NCI-H187 (cell line): ENCODE measurements at places on chromosomes 4 and X.

- no peak for DNase-seq
Measured at GRCh38 chrX:124940531-124940930, 379.1 kb upstream of the TEX13C start.

- no peak for DNase-seq
Measured at GRCh38 chr4:100422894-100423293, 94.9 kb downstream of the EMCN start.

- DNase-seq = no peak
Measured at GRCh38 chr4:69071286-69071685, 25.0 kb upstream of the UGT2B7 start.

DNA sequence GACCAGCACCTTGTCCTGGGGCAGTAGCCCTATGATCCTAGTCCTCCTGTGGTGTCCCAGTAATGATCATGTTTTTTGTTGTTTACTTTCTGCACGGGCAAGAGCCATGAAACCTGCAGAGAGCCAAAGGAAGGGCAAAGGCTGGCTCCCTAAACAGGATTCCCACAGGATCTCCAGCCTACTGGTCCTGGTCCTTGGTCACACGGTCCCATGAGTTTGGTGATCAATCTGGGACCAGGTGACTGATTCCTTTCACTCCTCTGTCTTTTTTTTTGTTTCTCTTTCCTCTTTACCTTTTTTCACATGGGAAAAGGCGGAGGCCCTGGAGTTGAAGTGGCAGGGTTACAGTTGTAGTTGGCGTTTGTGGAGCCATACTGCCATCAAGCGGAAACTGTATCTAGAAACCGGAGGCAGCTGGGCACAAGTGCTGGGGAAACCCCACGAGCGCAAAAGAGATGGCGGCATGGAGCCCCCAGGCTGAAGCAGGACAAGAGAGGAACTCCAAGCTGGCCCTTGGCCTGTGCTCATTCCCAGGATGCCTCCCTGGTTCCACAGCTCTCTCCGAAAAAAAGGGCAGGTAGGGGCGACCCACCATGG, 34.6 kb downstream of the NBDY start:
- no peak for DNase-seq

DNA sequence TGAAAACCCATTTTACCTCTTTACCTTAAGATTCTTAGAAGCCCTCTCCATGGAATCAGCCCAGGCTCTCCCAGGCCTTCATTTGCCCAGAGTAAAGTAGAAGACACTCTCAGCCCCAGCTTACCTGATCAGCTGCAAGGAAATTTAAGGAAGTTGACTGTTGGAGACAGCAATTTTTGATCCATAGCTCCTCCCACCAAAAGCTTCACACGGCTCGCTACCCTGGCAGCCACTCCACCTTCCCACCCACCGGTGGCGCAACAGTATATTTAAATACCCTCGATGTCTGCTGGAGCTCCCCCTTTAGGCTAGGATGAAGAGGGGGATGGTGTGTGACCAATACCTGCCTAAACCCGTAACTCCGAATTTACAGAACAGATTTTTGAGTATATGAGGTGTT, 75.4 kb downstream of the MBNL3 start:
- no peak for DNase-seq

- no peak for DNase-seq
Measured at GRCh38 chr4:794900-795725, 30.8 kb downstream of the CPLX1 start.

DNA sequence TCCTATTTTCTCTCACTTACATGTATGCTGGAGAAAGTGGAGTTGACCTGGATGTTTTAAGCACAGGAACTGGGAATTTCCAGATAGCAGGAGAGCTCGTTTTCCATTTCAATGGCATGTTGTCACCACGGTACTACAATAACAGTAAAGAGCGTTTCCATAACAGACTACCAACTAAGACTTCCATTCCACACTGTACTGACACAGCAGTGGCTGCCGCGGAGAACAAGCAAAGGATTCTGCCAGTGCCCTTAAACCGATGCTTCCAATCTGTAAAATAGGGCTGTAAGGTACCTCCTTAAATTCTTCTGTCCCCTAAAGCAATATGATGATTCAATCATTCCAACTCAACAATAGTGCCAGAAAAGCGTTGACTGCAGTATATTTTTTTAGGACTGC, 143.9 kb downstream of the KLHL13 start:
- no peak for DNase-seq

DNA sequence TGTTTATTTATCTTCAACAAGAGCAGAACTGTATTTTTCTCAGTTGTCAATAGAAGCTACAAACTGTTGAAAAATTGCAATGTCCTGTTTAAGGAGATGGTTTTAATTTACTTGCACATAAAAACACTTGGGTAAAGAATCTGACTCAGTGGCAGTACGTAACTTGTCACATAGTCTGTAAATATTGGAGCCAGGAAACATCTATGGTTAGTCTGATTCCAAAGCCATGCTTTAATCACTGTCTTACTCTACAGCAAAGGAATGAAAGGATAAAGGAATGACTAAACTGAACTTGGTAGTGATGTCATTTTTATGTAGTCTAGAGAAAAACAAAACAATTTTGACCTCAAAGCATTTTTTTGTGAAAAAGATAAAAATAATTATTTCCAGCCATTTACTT, 537.2 kb downstream of the STIM2 start:
- DNase-seq = no peak

GRCh38 chrX:86348669-86349068, 200.4 kb downstream of the DACH2 start:
- no peak for DNase-seq

DNA sequence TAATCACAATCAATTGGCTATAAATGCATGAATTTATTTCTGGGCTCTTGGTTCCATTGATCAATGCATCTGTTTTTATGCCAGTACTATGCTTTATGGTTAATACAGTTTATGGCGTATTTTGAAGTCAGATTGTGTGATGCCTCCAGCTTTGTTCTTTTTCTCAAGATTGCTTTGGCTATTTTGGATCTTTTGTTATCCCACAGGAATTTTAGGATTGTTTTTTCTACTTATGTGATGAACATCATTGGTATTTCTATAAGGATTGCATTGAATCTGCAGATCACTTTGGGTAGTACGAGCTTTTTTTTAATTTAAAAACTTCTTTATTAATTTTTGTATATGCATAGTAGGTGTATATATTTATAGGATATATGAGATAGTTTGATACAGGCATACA, 338.7 kb upstream of the IGFBP7 start:
- no peak for DNase-seq

DNA sequence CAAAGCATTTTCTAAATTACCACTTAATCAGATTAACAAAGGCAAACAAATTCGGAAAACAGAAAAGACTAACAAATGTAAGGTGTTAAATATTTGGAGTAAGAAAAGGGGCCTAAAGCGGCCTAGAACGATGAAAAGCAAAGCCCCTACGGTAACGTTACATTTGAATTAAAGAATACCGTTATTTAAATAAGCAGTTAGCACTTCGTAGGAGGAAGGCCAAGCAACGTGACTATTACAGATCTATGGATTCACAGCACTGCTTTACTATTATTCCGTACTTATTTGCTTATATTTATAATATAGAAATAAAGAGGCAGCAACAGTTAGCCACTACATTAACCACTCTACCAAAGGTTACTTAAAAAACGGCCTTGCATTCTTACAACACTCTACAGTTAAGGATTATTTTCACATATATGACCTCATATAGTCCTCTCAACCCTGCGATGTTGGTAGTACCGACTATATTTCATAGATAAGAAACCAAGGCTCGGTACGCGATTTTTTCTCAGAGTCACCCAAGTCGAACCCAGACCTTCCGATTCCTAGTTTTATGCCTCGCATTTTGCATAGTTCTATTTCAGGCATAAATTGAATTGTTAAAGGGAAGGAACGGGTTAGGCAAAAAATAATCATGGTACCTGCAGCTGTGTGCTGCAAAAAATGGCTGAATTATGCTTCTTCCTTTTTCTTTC, 2.9 kb downstream of the KLHL15 start:
- DNase-seq = no peak

GRCh38 chr4:104942990-104943743, 203.5 kb upstream of the TET2 start:
- DNase-seq = no peak

DNA sequence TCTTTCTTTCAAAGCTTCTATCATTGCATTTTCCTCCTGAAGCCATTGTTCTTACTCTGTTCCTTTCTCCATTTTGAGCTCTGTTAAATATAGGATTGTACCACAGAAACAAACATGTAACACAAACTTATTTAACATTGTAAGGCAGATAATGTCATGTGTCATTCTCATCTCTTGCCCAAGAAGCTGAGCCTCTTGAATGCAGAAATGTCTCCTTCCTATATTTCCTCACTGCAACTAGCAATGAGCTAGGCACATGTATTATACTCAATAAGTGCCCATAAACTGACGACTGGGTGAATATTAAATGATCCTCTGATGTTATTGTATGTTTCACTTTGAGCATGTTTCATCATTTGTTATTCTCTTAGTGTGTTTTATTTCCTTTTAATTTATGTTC, 56.7 kb upstream of the SLC7A11 start:
- DNase-seq = no peak

- DNase-seq = no peak
Measured at GRCh38 chr4:4592414-4592813, 50.6 kb upstream of the STX18 start.

DNA sequence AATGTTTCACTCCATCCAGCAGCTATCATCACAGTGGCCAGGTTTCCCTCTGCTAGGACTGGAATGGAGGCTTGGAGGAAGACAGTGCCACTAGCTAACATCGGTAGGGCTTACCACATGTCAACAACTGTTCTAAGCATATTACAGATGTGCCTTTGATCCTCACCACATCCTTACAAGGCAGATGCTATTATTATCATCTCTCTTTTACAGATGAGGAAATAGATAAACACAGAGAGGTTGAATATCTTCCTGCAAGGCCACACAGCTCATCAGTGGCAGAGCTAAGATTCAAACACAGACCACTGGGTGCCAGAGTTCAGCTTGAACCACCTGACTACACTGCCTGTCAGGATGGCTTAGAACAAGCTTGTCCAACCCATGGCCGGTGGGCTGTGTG, 47.4 kb downstream of the MAMLD1 start:
- DNase-seq = no peak

DNA sequence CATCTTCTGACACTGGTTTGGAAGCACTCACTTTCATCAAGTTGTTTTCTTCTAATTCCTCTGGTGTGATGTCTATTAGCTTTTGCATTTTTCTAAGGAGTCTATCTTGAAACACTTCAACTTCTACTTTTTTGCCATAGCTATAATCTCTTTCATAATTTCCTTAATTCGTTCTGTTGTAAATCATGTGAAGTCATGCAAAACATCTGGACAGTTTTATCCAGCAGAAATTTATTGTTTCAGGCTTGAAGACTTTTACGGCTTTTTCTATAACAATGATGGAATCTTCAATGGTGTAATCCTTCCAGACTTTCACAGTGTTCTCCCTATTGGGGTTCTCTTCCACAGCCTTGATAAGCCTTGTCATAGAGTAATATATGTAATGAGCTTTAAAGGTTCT, 74.9 kb upstream of the PABPC4L start:
- DNase-seq = no peak

GRCh38 chr4:576245-576821, at the start of gene TMEM271:
Gene TMEM271 (minus strand): TSS chr4:576295. CDS start chr4:576062, 233 bp downstream.
- DNase-seq = no peak

- no peak for DNase-seq
Measured at GRCh38 chr4:153785910-153786721, 2.8 kb downstream of the SFRP2 start.

DNA sequence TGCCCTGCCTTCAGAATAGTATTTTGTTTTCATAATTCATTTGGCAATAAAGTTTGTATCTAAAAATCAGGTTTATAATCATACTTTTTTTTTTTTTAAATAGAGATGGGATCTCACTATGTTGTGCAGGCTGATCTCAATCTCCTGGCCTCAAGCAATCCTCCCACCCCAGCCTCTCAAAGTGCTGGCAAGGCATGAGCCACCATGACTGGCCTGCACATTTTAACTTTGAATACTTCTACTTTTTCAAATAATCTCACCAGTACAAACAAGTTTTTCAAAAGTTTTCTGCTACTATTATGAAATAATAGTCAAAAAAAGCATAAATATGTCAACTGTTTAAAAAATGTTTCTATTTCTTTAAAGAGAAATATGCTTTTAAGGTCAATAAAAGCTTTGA, 69.6 kb upstream of the GPR34 start:
- DNase-seq = no peak

- no peak for DNase-seq
Measured at GRCh38 chr4:187236209-187236890, 512.7 kb upstream of the FAT1 start.

DNA sequence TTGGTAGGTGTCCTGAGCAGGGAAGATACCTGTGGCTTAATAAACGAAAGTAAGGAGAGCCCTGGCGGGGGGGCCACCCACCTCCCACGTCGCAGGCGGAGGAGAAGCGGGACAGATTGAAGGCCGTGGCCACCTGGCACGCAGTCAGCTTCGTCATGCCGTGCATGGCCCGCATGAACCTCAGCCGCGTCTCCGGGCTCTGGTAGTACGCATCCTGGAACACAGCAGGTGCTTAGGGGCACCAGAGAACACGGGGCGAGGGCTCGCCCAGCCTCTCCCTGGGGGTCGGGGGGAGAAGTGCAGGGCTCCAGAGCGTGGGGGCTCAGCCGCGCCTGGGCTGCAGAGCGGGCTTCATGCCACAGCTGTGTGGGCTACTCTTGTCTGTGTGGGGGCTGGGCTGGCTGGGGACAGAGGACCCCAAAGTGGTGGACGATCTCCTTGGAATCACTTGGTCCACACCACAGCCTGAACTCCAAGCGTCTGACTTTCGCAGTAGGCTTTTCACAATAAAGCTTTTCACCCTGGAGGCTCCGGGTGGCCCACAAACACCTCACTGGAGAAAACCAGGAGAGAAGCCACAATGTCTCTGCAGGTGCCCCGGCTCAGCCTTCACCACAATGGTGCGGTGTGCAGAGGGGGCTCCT, 27.1 kb upstream of the SLC25A6 start:
- DNase-seq = no peak

DNA sequence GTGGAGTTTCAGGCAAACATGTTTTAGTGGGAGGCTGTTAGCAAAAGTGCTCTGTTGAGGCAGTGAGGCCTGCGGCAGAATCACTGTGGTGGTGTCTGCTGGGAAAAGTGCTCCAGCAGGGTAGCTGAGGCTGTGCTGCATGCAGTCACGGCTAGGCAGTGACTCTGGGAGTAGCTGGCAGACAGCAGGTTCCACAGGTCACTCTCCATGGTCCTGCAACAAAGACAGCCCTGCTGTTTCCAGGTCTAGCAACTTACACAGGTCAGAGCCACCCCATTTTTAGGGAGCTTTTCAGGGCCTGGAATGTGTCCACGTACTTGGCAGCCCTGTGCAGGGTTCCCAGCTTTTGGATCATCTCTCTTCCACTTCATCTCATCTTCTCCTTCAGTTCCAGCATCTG, 184.3 kb downstream of the NAA11 start:
- no peak for DNase-seq

- no peak for DNase-seq
Measured at GRCh38 chr4:145179281-145179860, 1.0 kb downstream of the OTUD4 start.

DNA sequence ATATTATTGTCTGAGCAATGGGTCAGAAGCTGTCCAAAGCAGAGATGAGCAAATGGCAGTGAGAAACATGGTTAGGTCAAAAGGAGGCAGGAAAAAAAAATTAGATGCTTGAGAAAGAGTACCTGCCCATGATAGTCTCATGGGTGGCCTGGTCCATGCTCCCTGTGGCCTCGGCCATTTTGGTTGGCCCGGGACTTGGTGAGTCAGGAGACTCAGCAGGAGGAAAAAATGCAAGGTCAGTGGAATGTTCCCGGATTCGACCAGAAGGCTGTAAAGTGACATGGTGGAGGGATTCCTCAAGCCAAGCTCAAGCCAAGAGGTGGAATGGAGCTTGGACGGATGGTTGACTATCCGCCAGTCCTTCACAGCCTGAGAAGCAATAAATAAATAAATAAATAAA, 236.7 kb downstream of the ASMT start:
- DNase-seq = no peak
